ENCODE measurements at places on chromosomes 6 and 20.

DNA sequence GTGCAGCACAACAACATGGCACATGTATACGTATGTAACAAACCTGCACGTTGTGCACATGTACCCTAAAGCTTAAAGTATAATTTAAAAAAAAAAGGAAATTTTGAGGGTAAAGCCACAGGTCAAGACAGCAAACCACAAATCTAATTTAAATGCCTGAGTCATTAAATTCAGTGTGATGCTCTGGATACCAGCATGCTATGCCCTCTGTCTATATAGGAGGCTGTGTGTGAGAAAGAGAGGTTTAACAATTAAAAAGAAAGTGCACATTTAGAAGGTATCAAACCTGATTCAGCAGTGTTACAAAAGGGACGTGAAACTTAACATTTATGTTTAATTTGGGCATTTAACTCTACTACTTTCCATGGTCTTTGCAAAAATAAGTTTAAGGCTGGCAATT lies 276.3 kb downstream of the ADGRB3 start:
- no peaks in the 10 kb centered on the region for H3K27me3 ChIP-seq
- H3K4me3 ChIP-seq = no peak overlapping the region
- DNase-seq = no peak
- H3K4me1 ChIP-seq = no peaks in the 10 kb centered on the region
- no peaks in the 10 kb centered on the region for H3K36me3 ChIP-seq

- peaks cover 56% of the 10 kb centered on the region for H3K36me3 ChIP-seq
- peak overlapping the region; percentile 32 for H3K27ac ChIP-seq
- no peaks in the 10 kb centered on the region for H3K27me3 ChIP-seq
- no peak overlapping the region for H3K4me3 ChIP-seq
- H3K4me1 ChIP-seq = peaks cover 68% of the 10 kb centered on the region
- DNase-seq = no peak
Measured at GRCh38 chr6:89985751-89986493, 91.7 kb downstream of the GJA10 start.

GRCh38 chr20:5835871-5836270 lies 85.7 kb downstream of the SHLD1 start:
- no peaks in the 10 kb centered on the region for H3K27me3 ChIP-seq
- no peak overlapping the region for H3K27ac ChIP-seq
- no peak overlapping the region for H3K4me3 ChIP-seq
- no peak for DNase-seq
- H3K36me3 ChIP-seq = peaks cover 6% of the 10 kb centered on the region
- peaks cover 18% of the 10 kb centered on the region for H3K4me1 ChIP-seq

- peaks cover 60% of the 10 kb centered on the region for H3K4me1 ChIP-seq
- no peak overlapping the region for H3K4me3 ChIP-seq
- H3K36me3 ChIP-seq = peaks cover 22% of the 10 kb centered on the region
Measured at GRCh38 chr6:26363882-26364701, 906 bp upstream of the BTN3A2 start.

- no peaks in the 10 kb centered on the region for H3K36me3 ChIP-seq
- no peaks in the 10 kb centered on the region for H3K4me1 ChIP-seq
- peaks cover 34% of the 10 kb centered on the region for H3K27me3 ChIP-seq
- no peak overlapping the region for H3K4me3 ChIP-seq
- DNase-seq = no peak
Measured at GRCh38 chr20:19758501-19759331, 658 bp downstream of the RIN2 start.

- no peak for DNase-seq
- no peak overlapping the region for H3K27ac ChIP-seq
- H3K36me3 ChIP-seq = no peaks in the 10 kb centered on the region
- H3K4me3 ChIP-seq = no peak overlapping the region
Measured at GRCh38 chr6:162181741-162182401, 545.7 kb downstream of the PRKN start.

- H3K4me1 ChIP-seq = peaks cover 45% of the 10 kb centered on the region
- peaks cover 4% of the 10 kb centered on the region for H3K36me3 ChIP-seq
- H3K4me3 ChIP-seq = peak overlapping the region; percentile 60
Measured at GRCh38 chr6:129749749-129750120, 39.8 kb upstream of the ARHGAP18 start.

- peaks cover 26% of the 10 kb centered on the region for H3K36me3 ChIP-seq
- H3K4me3 ChIP-seq = peak overlapping the region; percentile 79
- H3K4me1 ChIP-seq = peaks cover 41% of the 10 kb centered on the region
- H3K27ac ChIP-seq = peak overlapping the region; percentile 90
- peak; percentile 68 for DNase-seq
- H3K27me3 ChIP-seq = no peaks in the 10 kb centered on the region
Measured at GRCh38 chr20:57389695-57390603, 1.2 kb upstream of the RBM38 start.

DNA sequence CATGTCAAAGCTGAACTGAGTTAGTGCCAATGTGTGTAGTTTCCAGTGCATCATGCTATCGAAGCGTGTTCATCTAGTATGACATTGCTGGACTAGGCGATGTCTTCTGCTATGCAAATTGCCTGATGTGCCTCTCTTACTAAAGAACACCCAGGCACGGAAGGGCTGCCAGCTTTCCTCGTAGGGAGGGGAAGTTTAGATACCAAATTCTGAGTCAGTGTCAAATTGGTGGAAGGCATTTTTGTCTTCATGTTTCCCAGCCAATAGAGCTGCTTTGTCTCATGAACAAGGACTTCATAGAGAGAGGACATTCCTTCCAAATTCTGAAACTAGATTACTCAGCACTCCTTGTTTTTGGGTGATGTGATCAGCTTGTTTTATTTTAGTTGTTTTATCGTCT lies 320.1 kb downstream of the BTBD3 start:
- H3K27ac ChIP-seq = no peak overlapping the region
- H3K4me1 ChIP-seq = no peaks in the 10 kb centered on the region
- no peak for DNase-seq
- H3K4me3 ChIP-seq = no peak overlapping the region

DNA sequence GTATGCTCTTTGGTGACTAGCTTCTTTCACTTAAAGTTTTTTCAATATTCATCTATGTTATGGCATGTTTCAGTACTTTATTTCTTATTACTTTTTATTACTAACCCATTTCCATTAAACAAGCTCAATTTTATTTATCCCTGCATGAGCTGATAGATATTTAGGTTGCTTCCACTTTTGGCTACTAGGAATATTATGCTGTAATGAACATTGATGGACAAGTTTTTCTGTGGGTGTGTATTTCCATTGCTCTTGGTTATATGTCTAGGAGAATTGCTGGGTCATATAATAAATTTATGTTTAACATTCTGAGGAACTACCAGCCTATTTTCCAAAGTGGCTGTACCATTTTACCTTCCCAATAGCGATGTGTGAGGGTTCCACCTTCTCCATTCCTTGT lies 69.9 kb downstream of the ZBTB2 start:
- H3K4me3 ChIP-seq = no peak overlapping the region
- H3K27ac ChIP-seq = no peak overlapping the region
- H3K27me3 ChIP-seq = peaks cover 50% of the 10 kb centered on the region
- DNase-seq = no peak

DNA sequence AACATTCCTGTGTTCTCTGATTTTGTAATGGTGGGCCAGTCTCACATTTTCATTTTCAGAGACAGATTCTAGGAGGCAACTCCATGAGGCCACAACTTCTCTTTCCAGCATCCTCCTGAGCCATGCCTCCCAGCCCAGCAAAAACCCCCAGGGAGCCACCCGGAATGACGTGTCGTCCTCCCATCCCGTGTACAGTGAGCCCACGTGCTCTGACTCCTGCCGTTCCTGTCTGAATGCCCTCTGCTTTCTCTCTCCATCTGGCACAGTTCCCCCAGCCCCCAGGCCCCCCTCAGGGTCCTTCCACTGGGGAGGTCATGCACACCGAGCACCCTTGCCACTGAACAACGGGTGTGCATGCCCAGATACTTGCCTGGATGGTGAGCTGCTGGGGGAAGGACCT lies 38.0 kb downstream of the C20orf203 start:
- DNase-seq = no peak
- H3K4me1 ChIP-seq = peaks cover 3% of the 10 kb centered on the region

- no peak overlapping the region for H3K4me3 ChIP-seq
- DNase-seq = no peak
- H3K36me3 ChIP-seq = no peaks in the 10 kb centered on the region
- peaks cover 18% of the 10 kb centered on the region for H3K27me3 ChIP-seq
- H3K27ac ChIP-seq = no peak overlapping the region
Measured at GRCh38 chr6:137307163-137307854, 88.1 kb upstream of the IFNGR1 start.

- peaks cover 82% of the 10 kb centered on the region for H3K4me1 ChIP-seq
- H3K4me3 ChIP-seq = no peak overlapping the region
- H3K27me3 ChIP-seq = no peaks in the 10 kb centered on the region
- peak overlapping the region; percentile 63 for H3K27ac ChIP-seq
- no peak for DNase-seq
Measured at GRCh38 chr6:158799051-158799792, 19.9 kb downstream of the EZR start.

- no peak for DNase-seq
- no peaks in the 10 kb centered on the region for H3K36me3 ChIP-seq
- no peaks in the 10 kb centered on the region for H3K4me1 ChIP-seq
- no peaks in the 10 kb centered on the region for H3K27me3 ChIP-seq
- H3K27ac ChIP-seq = no peak overlapping the region
Measured at GRCh38 chr6:101883505-101883904, 490.0 kb downstream of the GRIK2 start.

DNA sequence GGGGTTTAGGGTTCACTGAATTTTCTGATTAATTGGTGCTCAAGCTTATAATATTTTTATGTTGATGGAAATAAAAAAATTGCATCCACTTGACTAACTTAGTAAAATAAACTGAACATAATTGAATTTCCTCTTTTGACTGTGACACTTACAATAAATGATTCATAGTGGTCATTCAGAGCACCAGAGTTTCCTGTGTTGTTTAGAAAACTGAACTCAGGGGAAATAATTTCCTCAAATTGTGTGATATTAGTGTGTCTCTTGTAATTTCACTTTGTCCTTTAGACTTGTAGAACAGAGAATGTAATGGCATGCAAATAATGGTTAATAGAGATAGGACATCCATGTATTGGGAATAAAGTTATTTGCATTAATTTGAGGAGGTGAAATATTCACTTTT lies 319.7 kb upstream of the MAN1A1 start:
- no peaks in the 10 kb centered on the region for H3K27me3 ChIP-seq
- DNase-seq = no peak
- H3K36me3 ChIP-seq = no peaks in the 10 kb centered on the region
- peaks cover 13% of the 10 kb centered on the region for H3K4me1 ChIP-seq

- peak overlapping the region; percentile 88 for H3K4me3 ChIP-seq
- peaks cover 27% of the 10 kb centered on the region for H3K36me3 ChIP-seq
- H3K27ac ChIP-seq = peak overlapping the region; percentile 96
- no peaks in the 10 kb centered on the region for H3K27me3 ChIP-seq
Measured at GRCh38 chr6:118894425-118895260, 691 bp downstream of the ASF1A start.

GRCh38 chr6:87376643-87377042 lies 31.1 kb upstream of the CFAP206 start:
- no peak overlapping the region for H3K4me3 ChIP-seq
- H3K27ac ChIP-seq = no peak overlapping the region
- H3K4me1 ChIP-seq = peaks cover 8% of the 10 kb centered on the region
- H3K36me3 ChIP-seq = no peaks in the 10 kb centered on the region
- no peaks in the 10 kb centered on the region for H3K27me3 ChIP-seq
- DNase-seq = no peak

GRCh38 chr6:13075141-13075845 lies 253.0 kb downstream of the TBC1D7 start:
- no peaks in the 10 kb centered on the region for H3K36me3 ChIP-seq
- H3K27me3 ChIP-seq = peaks cover 6% of the 10 kb centered on the region
- DNase-seq = no peak

- H3K27ac ChIP-seq = no peak overlapping the region
- peaks cover 42% of the 10 kb centered on the region for H3K27me3 ChIP-seq
- no peaks in the 10 kb centered on the region for H3K4me1 ChIP-seq
- no peaks in the 10 kb centered on the region for H3K36me3 ChIP-seq
- no peak for DNase-seq
Measured at GRCh38 chr6:13027207-13027606, 301.1 kb downstream of the TBC1D7 start.

GRCh38 chr6:72580281-72580940 lies 41.5 kb upstream of the KCNQ5 start:
- peaks cover 11% of the 10 kb centered on the region for H3K27me3 ChIP-seq
- no peak overlapping the region for H3K27ac ChIP-seq
- no peaks in the 10 kb centered on the region for H3K36me3 ChIP-seq
- DNase-seq = no peak
